RPMI7951 (cell line): ENCODE measurements at places on chromosomes 4 and X. TPM values are rescaled to one million over a fixed set of nuclear protein-coding genes. Genes with fewer than 3 reads are reported as not detected.

DNA sequence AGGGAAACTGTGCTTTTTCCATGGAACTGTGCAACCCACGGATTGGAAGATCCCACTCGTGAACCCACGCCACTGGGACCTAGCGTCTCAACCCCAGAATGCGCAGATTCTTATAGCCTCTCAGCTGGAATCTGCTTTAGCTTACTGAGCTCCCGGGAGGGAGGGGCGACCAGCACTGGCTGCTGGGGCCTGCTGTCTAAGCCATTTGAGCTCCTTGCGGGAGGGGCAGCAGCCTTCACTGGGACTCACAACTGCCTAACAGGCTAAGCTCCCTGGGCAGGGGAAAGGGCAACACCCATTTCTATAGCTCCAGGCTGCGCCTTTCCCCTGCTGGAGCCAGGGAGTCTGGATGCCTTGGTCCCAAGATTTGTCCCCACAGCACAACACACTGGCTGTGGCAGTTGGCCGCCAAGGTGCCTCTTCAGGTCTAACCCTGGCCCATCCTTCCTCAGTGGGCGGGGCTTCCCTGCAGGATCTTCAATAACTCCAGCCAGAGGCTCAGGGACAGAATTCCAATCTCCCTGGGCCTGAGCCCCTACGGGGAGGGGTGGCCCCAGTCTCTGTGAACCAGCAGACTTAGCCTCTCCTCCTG, 451.7 kb upstream of the PITX2 start:
- no peak for DNase-seq

- no peak for DNase-seq
These were observed 142.3 kb downstream of the RCHY1 start for GRCh38 chr4:75371915-75372314.

DNA sequence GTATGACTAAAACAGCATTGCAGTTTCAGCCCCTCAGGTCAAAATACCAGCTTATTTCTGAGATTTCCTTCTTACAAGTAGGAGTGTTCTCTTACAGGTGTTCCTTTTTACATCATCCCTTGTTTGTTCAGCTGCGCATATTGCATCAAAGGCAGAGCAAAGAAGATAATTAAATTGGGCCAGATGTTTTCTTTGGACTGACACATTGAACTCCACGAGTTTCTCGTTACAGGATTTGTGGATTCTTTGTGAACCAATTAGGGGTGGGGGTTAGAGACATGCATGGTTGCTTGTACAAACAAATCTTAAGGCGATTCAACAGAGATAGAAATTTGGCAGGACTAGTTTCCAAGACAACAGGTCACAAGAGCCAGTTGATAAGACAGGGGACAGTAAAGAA, 95.7 kb downstream of the SPANXN4 start:
- no peak for DNase-seq

DNA sequence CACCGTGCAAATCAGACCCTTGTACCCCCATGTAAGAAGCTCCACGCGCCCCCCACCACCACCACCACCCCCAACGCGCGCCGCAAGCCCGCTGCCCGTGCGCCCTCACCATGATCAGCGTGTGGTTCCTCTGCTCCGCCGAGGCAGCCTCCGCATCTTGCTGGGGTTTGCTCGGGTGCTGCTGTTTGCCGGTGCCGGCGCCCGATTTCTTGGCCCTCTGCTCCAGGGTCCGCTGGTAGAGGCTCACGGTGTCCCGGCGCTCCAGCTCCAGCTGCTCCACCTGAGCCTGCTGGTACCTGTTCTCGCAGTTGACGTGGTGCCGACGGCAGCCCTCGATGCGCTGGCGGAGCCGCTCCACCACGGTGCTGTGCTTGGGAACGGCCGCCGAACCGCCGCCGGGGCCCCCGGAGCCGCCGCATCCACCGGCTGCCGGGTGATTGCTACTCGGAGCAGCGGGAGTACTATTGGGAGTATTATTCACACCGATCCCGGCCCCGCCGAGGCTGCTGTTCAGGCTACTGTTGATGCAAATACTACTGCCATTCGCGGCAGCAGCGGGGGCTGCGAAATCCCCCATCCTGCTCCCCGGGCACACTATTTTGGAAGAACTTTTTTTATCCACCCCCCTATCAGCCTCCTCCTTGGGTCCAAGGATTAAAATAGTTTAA, 1.1 kb downstream of the MAML3 start:
- DNase-seq = peak; percentile 44

Gene SPATA18
- total RNA-seq = 0.49 and 1.4 TPM in 2 replicates

Gene SLC6A14
- not detected in 2 replicates for total RNA-seq
